ENCODE measurements at places on chromosomes 1 and 21.

- DNase-seq = no peak
These were observed 11.8 kb upstream of the SDHB start for GRCh38 chr1:17065666-17066065.

- DNase-seq = no peak
These were observed 64.1 kb upstream of the RNPC3 start for GRCh38 chr1:103461161-103462105.

DNA sequence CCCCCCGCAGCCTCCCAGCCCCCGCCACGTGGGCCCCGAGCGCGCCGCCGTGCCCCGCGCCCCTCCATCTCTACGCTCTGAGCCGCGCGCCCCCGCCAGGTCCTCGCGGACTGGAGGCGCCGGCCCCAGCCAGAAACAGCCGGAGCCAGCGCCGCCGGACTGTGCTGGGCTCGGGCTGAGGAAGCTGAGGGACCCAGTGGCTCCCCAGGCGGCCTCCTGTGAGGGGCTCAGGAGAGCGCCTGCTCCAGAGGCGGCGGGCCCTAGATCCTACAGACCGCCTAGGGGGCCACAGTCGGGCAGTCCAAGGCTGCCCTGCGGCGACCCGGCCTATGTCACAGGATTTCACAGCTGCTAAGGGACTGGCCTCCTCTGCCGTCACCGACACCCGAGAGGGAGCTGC, 82.1 kb downstream of the NENF start:
- no peak for DNase-seq

DNA sequence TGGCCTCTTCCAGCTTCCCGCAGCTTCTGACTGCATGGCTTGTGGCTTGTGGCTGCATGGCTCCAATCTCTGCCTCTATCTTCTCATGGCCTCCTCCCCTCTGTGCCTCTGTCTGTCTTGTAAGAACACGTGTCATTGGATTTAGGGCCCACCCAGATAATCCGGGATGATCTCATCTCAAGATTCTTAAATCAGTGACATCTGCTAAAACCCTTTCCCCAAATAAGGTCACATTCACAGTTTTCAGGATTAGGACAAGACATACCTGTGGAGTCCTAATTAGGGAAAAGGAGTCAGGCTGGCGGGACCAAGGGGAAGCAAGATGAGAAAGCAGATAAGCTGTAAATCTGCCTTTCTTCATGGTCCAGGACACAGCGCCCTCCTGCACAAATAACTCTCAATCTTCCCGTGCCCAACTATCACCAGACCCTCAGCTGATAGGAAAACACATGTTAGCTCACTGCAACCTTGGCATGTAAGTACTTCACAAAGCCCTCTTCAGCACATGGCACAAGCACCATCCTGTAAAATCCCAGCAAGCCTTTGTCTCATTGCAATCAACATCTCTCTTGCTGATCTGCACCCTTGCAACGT, 82.2 kb downstream of the SPSB1 start:
- DNase-seq = no peak

DNA sequence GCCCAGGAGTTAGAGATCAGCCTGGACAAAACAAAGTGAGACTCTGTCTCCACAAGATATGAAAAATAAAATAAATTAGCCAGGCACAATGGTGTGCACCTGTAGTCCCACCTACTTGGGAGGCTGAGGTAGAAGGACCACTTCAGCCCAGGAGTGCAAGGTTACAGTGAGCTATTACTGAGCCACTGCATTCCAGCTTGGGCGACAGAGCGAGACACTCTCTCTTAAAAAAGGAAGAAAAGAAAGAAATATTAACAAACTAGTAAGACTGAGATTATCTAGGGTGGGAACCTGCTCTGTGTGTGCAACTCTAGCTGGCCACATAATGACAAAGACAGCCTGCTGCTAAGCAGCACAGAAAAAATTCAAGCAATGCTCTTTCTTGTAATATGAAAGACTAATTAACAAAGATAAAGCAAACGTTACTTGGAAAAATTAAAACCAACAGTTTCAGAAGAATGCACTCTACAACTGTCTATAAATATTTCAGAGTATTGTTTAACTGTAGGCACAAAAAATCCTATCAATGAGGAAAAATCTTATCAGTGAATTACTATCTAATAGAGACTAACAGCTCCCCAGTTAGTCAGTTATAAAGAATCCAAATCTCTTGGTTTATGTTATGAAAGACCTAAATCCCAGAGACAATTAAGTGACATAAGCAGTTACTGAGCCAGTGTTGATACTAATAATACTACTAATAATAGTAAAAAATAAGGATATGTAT, 74.5 kb downstream of the ENAH start:
- DNase-seq = no peak

DNA sequence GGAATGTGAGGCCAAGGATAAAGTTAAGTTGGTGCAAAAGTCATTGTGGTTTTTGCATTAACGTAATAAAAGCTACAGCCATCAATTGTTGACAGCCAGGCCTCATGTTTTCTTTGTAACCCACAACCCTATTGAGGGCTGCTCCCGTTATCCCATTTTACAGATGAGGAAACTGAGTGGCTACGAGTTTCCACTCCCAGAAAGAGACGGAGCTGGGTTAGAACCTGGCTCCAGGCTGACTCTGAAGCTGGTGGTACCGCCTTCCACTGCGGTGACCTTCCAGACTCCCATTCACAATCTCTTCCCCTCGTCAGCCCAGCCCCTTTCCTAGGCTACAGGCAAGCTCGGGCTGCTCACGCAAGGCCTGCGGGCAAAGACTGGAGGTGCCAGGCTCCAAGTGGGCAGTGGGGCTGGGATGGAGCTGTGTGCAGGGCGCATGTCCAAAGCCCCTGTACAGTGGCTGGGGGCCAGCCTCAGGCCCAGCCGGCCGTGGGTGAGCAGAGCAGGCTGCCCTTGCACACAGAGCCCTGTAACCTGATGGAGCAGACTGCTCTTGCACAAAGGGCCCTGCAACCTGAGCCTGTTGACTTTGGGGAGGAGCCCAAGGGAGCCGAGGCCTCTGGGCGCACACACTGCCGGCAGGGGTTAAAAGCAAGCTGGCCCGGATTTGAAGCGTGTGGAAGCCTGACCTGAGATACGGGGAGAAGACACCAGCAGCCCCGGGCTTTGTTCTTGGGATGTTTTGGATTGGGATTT, 97.4 kb upstream of the TMPRSS2 start:
- no peak for DNase-seq

GRCh38 chr1:198176179-198176578, 19.4 kb downstream of the NEK7 start:
- DNase-seq = no peak

DNA sequence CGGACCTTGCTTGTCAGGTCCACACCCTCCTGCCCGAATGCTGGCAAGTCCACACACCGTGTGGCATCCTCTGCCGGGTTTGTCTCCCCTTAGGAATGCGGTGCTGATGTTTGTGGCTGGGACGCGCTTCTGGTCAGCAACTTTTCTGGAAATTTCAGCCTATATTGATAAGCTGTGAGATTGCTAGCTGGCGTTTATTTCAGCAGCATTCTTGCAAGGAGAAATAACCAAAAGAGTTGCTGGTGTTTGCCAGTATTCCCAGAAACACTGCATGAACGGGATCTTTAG, 601 bp downstream of the CEPT1 start:
- DNase-seq = no peak

DNA sequence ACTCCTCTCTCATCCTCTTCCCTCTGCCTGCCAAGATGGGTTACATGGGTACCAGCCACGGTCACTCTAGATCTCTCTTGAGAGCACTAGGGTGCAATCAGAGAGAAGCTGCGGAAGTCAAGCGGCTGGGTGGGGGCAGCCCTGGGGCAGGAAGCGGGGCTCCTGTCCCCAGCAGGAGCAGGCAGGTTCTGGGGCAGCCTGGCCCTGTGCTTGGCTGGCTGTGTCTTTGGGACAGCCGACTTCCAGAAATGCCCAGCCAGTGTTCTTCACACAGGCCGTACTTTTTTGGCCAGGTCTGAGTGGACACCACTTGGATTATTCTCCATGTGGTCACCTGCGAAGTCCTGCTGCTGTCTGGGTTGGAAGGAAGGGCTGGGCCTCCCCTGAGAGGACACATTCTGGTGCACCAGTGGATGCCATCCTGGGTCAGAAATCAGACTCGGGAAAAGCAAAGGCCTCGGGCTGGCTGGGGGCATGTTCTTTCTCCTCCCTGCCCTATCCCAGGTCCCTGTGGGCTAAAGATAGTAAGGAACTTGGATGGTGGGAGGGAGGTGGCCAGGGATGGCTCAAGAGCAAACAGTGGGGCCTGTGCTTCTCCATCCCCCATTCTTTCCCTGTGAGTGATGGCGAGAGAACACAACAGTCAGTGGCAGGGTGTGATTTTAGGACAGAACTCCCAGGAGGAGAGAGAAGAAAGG, 93.7 kb downstream of the ITPKB start:
- no peak for DNase-seq

- no peak for DNase-seq
These were observed 5.8 kb upstream of the IKBKE start for GRCh38 chr1:206464456-206464964.

GRCh38 chr1:11107599-11107998, 7.9 kb upstream of the EXOSC10 start:
- no peak for DNase-seq

DNA sequence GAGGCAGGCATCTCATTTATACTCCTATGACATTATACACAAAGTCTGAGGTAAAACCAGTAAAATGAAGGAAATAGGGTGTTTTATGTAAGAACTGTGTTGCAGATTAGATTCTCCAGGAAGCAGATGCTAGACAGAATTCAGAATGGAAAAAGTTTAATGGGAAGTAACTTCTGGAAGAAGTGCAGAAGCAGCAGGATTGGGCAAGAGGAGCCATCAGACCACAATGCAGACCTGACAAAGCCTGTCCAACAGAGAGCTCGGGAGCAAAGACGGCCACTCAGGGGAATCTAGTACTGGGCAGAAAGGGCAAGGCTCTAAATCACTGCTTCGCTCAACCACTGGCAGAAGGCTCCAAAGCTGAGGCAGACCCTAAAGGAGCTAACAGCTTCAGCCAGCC, 33.7 kb downstream of the FBXO42 start:
- DNase-seq = no peak

GRCh38 chr1:111602302-111602701, 17.3 kb upstream of the RAP1A start:
- no peak for DNase-seq

- peak; percentile 22 for DNase-seq
These were observed 36.7 kb downstream of the ERI3 start for GRCh38 chr1:44318097-44319088.

DNA sequence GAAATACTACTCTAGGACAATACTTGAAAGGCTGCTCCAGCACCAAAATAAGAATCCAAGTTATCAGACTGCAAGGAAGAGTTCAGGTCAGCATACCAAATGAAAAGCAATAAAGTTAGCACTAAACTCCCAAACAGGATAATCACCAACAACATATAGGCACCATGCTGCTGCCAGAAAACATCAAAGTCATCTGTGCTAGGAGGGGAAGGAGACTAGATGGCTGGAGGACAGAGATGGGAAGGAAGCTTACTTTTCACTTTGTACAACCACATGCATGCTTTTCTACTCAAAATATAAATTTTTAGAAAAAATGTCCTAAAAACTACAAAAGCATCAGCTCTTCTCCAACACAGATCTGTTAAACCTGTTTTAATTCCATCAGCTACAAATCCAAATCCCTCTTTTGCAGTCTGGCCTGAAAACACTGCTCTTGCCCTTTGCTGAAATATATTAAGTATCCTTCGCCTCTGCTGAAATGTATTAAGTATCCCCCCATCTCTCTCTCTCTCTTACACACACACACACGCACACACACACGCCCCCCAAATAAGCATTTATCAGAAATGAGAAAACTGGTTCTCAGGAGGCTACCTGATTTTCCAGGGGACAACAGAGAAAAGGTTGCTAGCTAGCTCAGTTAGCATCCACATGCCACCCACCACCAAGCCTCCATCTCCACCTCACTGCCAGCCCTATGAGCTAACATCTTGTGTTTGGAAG, 1.5 kb downstream of the GATAD2B start:
- DNase-seq = no peak

- DNase-seq = no peak
These were observed 35.4 kb upstream of the MYBPHL start for GRCh38 chr1:109341944-109342930.

- no peak for DNase-seq
These were observed 53.9 kb downstream of the CASQ2 start for GRCh38 chr1:115714572-115715141.

DNA sequence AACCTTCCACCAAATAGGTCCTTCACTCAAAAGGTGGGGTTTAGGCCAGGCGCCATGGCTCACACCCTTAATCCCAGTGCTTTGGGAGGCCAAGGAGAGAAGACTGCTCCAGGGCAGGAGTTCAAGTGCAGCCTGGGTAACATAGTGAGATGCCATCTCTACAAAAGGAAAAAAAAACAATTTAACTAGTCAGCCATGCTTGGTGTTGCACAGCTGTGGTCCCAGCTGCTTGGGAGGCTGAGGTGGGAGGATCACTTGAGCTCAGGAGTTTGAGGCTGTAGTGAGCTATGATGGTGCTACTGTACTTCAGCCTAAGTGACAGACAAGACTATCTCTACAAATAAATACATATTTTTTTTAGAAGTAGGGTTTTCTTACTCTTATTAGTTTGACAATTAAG, 617.5 kb downstream of the KIF26B start:
- DNase-seq = no peak

GRCh38 chr1:31753707-31754349, 10.3 kb downstream of the ADGRB2 start:
- DNase-seq = no peak

DNA sequence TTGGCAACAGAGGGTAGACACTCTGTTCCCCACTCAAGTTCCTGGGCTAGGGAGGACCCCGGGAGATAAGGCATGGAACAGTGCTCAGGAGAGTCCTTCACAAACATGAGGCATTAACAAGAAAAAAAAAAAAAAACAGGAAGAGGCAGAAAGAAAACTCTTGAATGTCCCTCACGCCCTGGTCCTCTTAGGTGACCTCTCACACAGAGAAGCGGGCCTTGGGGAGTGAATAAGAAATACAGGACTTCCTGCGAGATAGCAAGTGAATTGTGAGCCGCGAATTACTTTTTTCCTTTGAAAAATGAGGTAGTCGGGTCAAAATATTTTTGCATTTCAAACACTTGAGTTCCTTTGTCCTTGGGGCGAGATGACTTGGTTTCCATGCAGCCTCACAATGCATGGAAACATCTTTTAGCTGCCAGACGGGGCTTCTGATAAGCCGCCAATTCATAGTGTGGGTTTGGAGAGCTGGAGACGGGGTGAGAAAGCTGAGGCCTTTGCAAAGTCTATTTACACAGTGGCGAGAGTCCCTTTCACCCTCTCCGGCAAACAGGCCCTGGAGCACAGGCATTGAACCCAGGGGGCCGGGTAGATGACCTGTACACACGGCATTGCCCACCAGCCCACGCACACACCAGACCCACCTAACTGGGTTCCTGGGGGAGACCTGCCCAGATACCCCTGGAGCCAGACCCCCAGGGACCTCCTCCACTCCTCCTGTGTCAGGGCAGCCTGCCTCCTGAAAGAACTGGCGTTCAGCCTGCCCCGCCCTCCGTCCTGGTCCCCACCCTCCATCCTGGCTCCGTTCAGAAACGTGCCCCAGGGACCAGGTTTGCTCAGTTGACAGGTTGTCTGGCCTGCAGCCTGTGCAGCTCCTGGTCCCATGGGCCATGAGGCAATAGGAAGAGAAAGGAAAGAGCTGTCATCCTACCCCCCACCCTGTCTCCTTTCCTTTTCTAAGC, 192.3 kb downstream of the PRDM16 start:
- DNase-seq = no peak
